ENCODE measurements at places on chromosomes 2 and 18.
A peak's percentile ranks its signal among the peaks of the same experiment; 100 is the strongest.

DNA sequence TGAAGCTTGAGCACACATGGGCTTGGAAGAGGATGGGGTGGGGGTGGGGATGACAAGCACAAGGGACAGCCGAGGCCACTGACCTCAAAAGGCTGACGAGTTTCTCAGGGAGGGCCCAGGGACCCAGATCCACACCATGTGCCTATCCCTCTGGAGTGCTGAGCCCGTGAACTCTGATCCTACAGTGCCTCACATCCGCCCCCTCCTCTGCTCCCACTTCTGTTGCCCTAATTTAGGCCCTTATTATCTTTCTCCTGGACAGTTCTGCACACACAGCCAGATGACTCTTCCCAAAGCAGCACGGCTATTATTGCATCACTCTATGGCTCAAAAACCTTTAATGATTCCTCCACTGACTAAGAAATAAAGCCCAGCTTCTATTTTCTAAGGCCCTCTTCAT lies 24.8 kb downstream of the CYRIA start:
- no peak for DNase-seq

DNA sequence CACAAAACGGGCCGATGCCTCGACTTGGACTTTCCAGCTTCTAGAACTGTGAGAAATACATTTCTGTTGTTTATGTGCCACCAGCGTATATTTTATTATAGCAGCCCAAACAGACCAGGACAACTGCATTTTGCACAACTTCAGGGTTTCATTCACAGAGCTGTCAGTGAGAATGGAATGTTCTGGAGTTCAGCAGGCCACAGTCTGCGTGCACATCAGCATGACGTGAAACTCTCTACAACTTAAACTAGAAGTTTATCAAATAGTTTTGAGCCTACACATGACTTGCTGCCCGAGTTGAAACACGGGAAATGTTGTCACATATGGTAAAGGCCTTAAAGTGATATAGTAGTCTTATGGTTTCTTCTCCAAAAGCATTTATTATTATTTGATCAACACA lies 3.9 kb upstream of the TRIB2 start:
- DNase-seq, result no peak

DNA sequence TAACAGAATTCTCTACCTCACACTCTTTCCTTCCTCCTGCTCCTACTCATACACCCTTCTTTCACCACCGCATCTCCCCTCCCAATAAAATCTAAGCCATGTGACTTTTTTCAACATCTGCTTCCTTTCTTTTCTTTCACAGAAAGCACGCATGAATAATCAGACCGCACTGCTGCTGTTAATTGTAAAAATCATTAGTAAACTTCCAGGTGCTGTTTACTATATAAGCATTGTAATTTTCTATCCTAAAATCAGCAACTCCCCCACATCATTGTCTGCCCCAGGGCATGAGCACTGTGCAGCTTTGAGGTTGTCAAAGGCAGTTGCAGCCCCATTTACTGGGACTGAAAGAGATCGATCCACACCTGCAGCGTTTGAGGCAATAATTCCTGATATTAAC lies 782.6 kb upstream of the ID2 start:
- DNase-seq, result no peak

DNA sequence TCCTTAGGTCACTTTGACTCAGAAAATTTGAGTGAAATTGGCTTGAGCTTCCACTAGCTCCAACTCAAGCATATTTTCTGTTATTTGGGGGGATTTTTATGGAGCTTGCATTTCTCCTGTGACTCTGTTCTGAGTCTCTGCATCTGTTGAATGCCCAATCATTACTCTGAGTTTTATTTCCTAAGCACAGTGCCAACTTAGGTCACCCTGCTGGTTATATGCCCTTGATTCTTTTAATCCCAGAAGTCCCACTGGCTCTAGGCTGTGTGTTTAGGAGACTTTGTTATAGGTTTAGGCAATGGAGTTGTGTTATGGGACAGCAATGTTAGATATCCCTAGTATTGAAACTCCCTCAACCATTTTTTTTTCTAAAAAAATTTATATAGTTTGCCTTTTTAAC lies 198.2 kb upstream of the DTNA start:
- DNase-seq, result no peak

- no peak for DNase-seq
These were observed 208.4 kb downstream of the FIGN start for GRCh38 chr2:163527381-163527780.

DNA sequence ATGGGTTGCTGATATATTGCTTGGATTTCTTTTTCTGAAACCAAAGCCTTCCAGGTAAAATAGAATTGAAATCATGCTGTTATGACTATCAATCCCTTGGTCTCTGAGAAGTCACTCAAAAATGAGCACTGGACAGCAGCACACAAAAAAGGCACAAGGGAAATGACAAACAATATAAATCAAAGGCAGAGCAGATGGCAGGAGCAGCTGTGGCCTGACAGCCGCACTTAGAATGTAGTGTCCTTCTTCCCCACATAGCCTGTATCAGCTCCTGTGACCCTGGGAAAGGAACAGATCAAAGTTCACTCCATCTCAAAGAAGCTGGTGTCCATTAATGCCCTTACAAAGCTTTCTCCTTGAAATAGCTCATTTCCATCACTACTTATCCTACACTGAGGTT lies 326.7 kb downstream of the SUCLG1 start:
- DNase-seq, result no peak

GRCh38 chr18:49344096-49344495 lies 116.3 kb downstream of the DYM start:
- DNase-seq, result no peak

- DNase-seq, result no peak
These were observed 42.6 kb downstream of the EDAR start for GRCh38 chr2:108946442-108946841.

DNA sequence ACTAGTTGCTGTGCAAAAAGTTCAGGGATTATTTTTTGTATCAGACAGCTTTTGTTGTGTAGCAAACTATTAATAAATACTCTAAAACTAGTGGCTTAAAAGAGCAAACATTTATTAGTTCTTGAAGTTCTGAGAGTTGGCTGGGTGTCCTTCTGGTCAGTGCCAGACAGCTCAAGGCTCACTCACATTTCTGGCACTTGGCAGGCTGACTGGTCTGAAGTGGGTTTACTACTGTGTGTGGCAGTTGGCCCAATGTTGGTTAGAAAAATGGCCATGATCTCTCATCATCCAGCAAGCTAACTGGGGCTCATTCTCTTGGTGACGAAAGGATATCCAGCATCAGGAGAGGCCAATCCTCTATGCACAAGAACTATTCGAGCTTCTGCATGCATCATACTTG lies 71.4 kb upstream of the ZNF385B start:
- DNase-seq, result no peak

DNA sequence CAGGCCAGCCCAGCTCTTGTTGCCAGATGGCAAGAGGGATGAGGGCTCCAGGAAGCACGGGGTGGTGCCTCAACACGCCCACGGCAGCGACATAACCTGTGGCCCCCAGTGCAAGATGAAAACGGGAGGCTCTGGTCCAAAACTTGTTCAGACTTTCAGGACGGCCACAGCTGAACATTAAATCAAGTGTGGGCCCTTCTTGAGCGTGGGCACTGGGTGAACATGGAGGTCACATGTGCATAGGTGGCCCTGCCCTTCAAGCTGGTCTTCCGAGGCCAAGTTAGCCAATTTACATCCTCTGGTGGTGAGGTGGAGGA lies 77.5 kb downstream of the NDUFA10 start:
- DNase-seq, result no peak

- no peak for DNase-seq
These were observed 56.0 kb downstream of the CCDC88A start for GRCh38 chr2:55363636-55364035.

DNA sequence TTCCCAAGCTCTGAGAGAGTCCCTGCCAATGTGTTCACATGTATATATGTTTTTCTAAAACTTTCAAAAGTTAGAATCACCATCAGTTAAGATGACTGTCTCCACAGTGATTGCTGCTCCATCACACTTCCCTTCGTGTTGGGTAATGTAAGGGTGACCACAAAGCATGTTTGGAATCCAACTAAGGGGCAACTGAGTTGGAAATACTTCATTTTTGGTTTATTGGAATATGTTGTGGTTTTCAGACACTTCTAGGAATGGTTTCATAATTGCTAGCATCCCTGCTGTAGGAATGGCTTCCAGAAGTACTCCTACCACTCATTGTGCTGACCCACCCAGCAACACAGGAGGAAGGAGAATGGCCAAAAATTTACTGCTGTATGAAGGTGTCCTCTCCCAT lies 212.5 kb upstream of the GULP1 start:
- DNase-seq, result peak; percentile 90

DNA sequence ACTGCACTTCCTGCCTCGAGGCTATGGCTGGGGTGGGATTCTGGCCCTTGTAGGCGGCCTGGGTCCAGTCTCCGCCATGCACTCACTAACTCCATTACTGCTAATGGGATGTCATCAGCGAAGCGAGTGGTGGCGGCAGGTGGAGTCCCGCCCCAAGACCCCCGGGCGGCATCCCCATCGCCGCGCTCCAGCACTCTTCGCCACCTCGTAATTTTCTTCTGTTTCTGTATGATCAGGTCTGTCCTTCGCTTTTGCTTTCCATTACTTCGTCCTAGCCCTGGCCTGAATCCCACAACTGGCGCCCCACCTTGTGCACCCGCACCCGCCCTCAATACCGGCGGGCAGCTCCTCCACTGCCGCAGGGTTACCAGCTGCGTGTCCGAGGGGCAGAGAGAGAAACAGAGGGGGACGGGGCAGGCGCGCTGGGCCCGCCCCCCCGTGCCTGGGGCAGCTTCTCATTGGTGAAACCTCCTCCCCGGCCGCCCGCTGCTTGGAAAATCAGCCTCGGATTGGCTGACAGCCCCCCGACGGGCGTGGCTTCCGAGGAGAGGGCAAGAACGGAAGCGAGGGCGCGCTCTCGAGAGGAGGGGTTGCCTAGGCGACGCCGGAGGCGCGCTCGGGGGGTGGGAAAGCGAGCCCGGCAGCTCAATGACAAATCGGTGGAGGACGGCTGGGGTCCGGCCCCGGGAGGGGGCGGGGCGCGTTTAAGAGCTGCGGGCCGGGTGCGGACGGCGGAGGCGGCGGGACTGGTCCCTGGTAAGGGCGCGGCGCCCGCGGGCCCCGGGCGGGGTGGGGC lies at the start of gene RALB:
RALB (plus strand) TSS at position 628 of the 796 bp plus-strand sequence. CDS start 25,813 bp downstream, outside the sequence.
- peak; percentile 92 for DNase-seq

DNA sequence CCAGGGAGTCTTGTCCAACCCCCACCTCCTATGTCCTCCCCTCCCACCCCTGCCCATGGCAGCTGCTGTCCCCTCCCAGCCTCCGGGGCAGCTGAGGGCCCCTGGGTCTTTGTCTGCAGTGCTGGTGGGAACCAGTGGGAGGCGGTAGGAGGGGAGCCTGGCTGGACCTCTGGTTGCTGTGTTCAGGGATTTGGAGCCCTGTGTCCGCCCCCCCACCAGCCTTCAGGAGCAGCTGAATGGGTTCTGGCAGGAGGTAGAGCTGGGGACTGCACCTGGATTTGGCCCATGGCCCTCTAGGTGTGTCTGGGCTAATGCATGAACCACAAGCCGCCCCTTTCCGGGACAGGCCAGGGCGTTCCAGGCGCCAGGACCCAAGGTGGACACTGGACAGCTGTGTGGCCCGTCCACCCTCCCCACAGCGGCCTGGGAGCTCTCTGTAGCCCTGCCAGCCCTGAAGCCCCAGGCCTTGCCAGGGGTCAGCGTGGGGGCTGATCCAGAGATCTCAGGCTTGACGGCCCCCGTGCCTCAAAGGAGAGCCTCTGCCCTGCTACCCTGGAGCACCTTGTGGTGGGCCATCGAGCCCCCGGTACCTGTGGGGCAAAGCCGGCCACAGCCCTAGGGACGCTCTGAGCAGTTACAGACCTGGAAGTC lies 25.4 kb downstream of the GPC1 start:
- no peak for DNase-seq

GRCh38 chr2:177484180-177484795 lies 91.7 kb downstream of the AGPS start:
- no peak for DNase-seq

GRCh38 chr2:1697601-1698000 lies 46.7 kb downstream of the PXDN start:
- DNase-seq, result no peak

All from fibroblast of skin of left biceps (primary cell).